ENCODE measurements at places on chromosomes 11 and 22. TPM values are rescaled to one million over a fixed set of nuclear protein-coding genes. Genes with fewer than 3 reads are reported as not detected.

LRRC75B gene
- 33.9 TPM for total RNA-seq

RASL10A gene
- not detected for total RNA-seq

GRCh38 chr11:7643314-7643713 is 30.0 kb downstream of the CYB5R2 start:
- H3K4me3 ChIP-seq, result no peak overlapping the region
- H3K36me3 ChIP-seq, result no peaks in the 10 kb centered on the region
- H3K27ac ChIP-seq, result no peak overlapping the region

DNA sequence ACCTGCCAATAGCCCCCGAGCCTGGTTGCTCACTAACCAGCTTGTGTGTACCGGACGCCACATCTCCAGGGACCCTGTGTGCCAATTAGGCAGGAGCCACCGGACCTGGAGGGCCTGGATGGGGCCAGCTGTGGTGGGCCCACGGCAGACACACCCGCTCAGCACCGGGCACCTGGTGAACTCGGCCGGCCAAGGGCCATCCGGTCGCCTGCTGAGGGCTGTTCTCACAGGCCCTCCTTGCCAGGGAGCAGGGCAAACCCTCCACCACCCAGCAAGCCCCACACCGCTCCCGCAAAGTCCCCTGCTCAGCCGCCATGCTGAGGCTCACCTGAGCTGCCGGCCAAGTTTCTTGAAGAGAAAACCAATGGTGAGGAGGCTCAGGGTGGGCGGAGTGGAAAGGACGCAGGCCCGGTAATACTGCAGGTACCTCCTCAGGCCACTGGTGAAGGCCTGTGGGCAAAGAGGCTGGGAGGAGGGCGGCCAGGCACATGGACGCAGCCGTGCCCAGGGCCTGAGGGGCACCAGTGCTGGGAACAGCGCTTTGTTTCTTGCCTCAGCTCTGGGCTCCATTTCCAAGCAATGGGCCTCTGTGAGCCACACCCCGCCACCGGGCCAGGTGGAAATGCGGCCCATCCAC is 17.1 kb downstream of the TUBGCP6 start:
- no peaks in the 10 kb centered on the region for H3K27me3 ChIP-seq

DNA sequence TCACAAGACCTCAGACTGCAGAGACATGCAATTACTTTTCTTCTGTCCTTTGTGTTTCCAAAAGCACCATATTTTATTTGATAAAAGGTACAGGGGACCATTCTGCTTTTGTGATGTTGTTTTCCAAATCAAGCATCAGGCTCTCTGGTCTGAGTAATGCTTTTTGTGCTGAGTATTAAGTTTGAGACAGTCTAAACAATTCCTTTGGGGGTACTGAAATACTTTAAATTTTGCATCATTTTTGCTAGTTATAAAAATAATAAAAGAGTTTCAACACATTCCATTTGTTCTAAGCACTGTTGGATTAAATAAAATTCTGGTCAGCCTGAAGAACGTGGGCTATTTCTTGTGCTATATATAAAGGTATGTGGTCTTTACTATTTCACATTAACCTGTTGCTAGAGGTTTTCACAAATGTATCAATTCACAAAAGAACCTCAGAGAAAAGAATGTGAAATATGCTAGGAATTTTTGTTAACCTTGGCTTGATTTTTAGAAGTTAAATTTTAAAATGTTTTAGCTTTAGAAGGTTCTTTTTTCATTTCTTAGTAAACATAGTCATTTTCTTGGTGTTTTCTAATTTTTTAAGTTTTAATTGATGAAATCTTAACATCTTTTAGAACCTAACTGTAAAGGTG is 61.6 kb downstream of the C22orf31 start:
- H3K4me1 ChIP-seq, result peaks cover 45% of the 10 kb centered on the region
- DNase-seq, result no peak
- no peaks in the 10 kb centered on the region for H3K36me3 ChIP-seq
- no peaks in the 10 kb centered on the region for H3K27me3 ChIP-seq

- no peaks in the 10 kb centered on the region for H3K4me1 ChIP-seq
- no peak overlapping the region for H3K27ac ChIP-seq
- H3K4me3 ChIP-seq, result no peak overlapping the region
- H3K36me3 ChIP-seq, result no peaks in the 10 kb centered on the region
- no peak for DNase-seq
Measured at GRCh38 chr11:105108247-105108646, 31.3 kb downstream of the CARD18 start.

GRCh38 chr11:3091846-3092602 is 34.8 kb upstream of the CARS1 start:
- H3K27me3 ChIP-seq, result no peaks in the 10 kb centered on the region
- H3K27ac ChIP-seq, result no peak overlapping the region
- H3K4me3 ChIP-seq, result no peak overlapping the region
- DNase-seq, result peak; percentile 74
- H3K36me3 ChIP-seq, result no peaks in the 10 kb centered on the region

- no peak for DNase-seq
- no peak overlapping the region for H3K27ac ChIP-seq
- H3K27me3 ChIP-seq, result no peaks in the 10 kb centered on the region
- H3K4me1 ChIP-seq, result no peaks in the 10 kb centered on the region
Measured at GRCh38 chr11:15874704-15875103, 481.6 kb downstream of the SOX6 start.

DNA sequence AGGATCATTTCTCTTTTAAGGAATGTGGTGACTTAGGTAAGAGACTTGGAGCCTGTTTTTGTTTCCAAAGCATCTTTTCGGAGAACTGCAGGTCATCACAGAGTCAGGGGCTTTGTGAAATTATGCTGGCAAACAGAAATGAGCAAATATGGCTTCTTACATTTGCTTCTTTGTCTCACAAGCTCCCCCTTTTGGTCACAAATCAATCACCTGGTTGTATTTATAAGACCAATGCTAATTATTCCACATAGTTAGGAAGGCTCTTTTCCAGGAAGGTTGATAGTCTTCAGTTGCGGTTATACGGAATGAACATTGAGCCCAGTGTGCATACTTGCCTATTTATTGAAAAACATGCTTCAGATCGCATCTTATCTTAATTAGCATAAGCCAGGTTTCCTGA is 34.6 kb upstream of the CEP126 start:
- no peaks in the 10 kb centered on the region for H3K36me3 ChIP-seq
- peak; percentile 5 for DNase-seq
- no peak overlapping the region for H3K27ac ChIP-seq
- no peaks in the 10 kb centered on the region for H3K27me3 ChIP-seq
- no peaks in the 10 kb centered on the region for H3K4me1 ChIP-seq

- no peak overlapping the region for H3K27ac ChIP-seq
- no peaks in the 10 kb centered on the region for H3K36me3 ChIP-seq
- no peaks in the 10 kb centered on the region for H3K4me1 ChIP-seq
- no peak overlapping the region for H3K4me3 ChIP-seq
Measured at GRCh38 chr22:19974268-19974861, 32.7 kb upstream of the TXNRD2 start.

GRCh38 chr22:30347255-30347892 is 9.3 kb downstream of the SF3A1 start:
- H3K36me3 ChIP-seq, result peaks cover 55% of the 10 kb centered on the region
- no peaks in the 10 kb centered on the region for H3K27me3 ChIP-seq
- DNase-seq, result no peak

DNA sequence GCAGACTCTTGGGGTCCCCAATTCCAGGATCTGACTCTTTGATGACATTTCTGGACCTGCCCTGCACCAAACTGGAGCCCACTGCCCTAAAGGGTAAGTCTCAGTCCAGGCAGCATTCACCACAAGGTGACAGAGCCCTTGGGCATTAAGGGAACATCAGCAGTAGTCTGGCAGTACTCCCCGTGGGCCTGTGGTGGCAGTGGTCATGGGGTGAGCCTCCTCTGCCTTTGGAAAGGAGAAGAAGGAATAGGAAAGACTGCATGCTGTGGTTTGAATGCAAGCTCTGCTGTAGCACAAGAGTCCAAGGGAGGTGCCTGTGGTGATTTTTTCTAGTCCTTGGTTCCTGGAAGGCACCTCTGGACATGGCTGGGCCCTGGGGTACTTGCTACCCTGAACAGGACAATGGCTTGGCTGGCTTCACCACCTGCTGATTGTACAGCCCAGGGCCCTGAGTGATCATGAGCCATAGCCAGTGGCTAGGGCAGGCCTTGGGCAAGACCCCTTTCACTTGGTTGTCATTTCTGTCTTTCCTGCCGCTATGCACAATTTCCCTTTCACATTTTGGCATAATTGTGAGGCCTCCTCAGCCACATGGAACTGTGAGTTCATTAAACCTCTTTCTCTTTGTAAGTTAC is 160.7 kb upstream of the GRIA4 start:
- H3K27ac ChIP-seq, result no peak overlapping the region
- H3K36me3 ChIP-seq, result no peaks in the 10 kb centered on the region
- DNase-seq, result no peak

- H3K27ac ChIP-seq, result no peak overlapping the region
- H3K27me3 ChIP-seq, result no peaks in the 10 kb centered on the region
- H3K4me1 ChIP-seq, result no peaks in the 10 kb centered on the region
- peak; percentile 34 for DNase-seq
Measured at GRCh38 chr11:125091247-125091876, 20.1 kb downstream of the TMEM218 start.

DNA sequence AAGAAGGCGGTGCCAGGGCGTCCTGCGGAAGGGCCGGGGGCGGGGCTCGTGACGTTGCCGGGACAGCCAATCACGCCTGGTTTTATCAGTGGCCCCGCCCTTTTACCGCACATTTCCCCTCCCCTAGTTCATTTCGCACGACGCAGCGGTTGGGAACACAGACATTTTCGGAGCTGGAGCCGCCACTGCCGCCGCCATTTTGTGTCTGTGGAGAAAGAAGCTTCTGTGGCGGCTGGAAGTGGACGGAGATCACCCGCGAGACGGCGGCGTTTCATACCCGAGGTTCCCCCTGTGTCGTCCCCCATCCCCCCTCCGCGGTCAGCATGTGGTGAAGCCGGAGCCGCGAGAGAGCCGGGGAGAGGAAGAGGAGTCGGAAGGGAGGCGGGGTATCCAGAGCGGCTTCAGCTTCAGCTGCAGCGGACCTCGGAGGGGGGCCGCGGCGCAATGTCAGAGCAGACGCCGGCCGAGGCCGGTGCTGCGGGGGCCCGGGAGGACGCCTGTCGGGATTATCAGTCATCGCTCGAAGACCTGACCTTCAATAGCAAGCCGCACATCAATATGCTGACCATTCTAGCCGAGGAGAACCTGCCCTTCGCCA is at the start of gene PCF11:
PCF11 (plus strand) TSS at position 136 of the 598 bp plus-strand sequence; CDS start at position 445, 309 bp downstream.
- no peaks in the 10 kb centered on the region for H3K27me3 ChIP-seq
- H3K4me1 ChIP-seq, result peaks cover 31% of the 10 kb centered on the region
- H3K27ac ChIP-seq, result peak within 1 kb of the TSS; percentile 98
- DNase-seq, result no peak
- H3K4me3 ChIP-seq, result peak within 1 kb of the TSS; percentile 98

DNA sequence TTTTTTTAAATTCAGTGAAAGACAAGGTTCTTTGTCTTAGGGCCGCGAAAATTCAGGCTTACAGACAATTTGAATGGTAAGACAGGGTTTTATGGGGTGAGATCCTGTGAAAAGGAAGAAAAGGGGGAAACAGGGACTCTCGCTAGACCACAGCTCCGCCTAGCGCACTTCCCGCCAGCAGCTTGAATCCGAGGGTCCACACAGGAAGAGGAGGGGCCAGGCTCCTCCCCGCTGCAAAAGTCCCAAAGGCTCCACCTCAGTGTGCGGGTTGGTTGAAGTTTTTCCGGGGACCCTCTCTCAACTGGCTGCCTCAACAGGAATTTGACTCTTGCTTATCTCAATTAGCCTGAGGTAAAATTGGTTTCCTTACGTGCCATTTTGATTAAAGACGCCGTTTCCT is 950.9 kb upstream of the CNTN5 start:
- H3K4me1 ChIP-seq, result no peaks in the 10 kb centered on the region
- DNase-seq, result no peak
- H3K27me3 ChIP-seq, result no peaks in the 10 kb centered on the region
- no peak overlapping the region for H3K4me3 ChIP-seq

DNA sequence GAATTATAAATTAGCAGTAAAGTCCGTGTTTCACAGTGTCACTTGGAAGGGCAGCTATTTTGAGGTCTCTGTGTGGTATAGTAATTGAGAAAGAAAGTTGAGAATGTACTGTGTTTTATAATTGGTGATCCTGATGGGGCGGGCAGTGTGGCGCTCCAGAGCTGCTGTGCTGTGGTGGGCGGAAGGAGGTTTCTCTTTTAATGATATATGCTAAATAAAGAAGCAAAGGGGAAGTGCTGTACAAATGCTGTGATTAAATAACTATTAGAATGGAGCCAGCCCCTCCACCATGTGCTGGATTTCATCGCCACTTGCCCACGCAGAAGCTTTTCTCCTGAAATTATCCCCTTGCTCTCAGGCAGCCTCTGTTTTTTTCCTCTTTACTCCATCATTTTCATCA is 24.6 kb downstream of the ATXN10 start:
- H3K36me3 ChIP-seq, result no peaks in the 10 kb centered on the region
- no peaks in the 10 kb centered on the region for H3K27me3 ChIP-seq
- no peak overlapping the region for H3K27ac ChIP-seq
- no peak overlapping the region for H3K4me3 ChIP-seq
- peaks cover 7% of the 10 kb centered on the region for H3K4me1 ChIP-seq

DNA sequence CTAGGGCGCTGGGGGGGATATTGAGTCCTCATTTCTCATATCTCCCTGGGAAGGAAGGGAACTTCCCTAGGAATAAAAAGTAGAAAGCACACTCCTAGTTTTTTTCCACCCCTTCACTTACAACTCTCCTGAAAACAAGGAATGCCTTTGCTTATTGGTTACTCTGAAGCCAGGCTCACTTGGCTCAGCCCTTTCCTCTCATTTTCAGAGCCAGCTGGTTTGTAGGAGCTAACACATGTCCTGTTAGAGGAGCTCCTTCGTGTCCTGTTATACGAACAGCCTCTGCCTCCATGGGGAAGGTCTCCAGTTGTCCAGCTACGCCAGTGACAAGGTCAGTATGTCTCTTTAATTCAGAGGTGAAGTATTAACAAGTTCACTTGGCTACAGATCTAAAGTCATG is 17.6 kb downstream of the ALKBH8 start:
- H3K4me3 ChIP-seq, result no peak overlapping the region
- no peak for DNase-seq
- no peaks in the 10 kb centered on the region for H3K36me3 ChIP-seq
- no peaks in the 10 kb centered on the region for H3K4me1 ChIP-seq
- H3K27ac ChIP-seq, result no peak overlapping the region

GRCh38 chr11:132456751-132457328 is 1075.5 kb downstream of the OPCML start:
- no peaks in the 10 kb centered on the region for H3K4me1 ChIP-seq
- H3K4me3 ChIP-seq, result no peak overlapping the region
- no peak overlapping the region for H3K27ac ChIP-seq

- no peaks in the 10 kb centered on the region for H3K4me1 ChIP-seq
- H3K4me3 ChIP-seq, result no peak overlapping the region
- H3K27ac ChIP-seq, result no peak overlapping the region
- DNase-seq, result no peak
- no peaks in the 10 kb centered on the region for H3K27me3 ChIP-seq
Measured at GRCh38 chr22:22390989-22391388, 117.6 kb downstream of the ZNF280B start.

- H3K4me1 ChIP-seq, result peaks cover 20% of the 10 kb centered on the region
- H3K27ac ChIP-seq, result no peak overlapping the region
- no peak overlapping the region for H3K4me3 ChIP-seq
- H3K36me3 ChIP-seq, result no peaks in the 10 kb centered on the region
Measured at GRCh38 chr11:73221996-73222395, 3.9 kb downstream of the P2RY2 start.

DNA sequence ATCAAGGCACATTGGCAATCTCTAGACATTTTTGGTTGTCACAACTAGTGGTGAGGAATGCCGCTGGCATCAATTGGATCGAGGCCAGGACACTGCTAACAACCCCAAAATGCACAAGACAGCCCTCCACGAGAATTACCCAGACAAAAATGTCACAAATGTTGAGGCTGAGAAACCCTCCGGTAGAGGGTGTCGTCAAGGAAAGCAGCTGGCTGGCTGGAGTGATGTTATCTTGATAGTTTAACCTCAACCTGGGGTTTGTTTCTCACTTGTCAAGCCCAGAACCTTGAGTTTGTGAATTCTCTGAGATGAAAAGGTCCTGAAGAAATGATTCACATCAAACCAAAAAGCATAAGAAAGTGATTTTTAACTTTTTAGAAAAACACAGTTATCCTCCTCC is 21.1 kb upstream of the TMPRSS13 start:
- no peaks in the 10 kb centered on the region for H3K36me3 ChIP-seq
- H3K4me1 ChIP-seq, result peaks cover 9% of the 10 kb centered on the region
- no peak overlapping the region for H3K27ac ChIP-seq
- no peak for DNase-seq
- no peak overlapping the region for H3K4me3 ChIP-seq

All from body of pancreas (tissue), 4 donors.